ENCODE measurements at places on chromosomes 16 and 17.
A peak's percentile ranks its signal among the peaks of the same experiment; 100 is the strongest.

- DNase-seq, result no peak
Observed at GRCh38 chr16:31084584-31085302, 4.0 kb downstream of the PRSS53 start.

GRCh38 chr16:84119368-84119767 lies 2.6 kb upstream of the MBTPS1 start:
- DNase-seq, result no peak

DNA sequence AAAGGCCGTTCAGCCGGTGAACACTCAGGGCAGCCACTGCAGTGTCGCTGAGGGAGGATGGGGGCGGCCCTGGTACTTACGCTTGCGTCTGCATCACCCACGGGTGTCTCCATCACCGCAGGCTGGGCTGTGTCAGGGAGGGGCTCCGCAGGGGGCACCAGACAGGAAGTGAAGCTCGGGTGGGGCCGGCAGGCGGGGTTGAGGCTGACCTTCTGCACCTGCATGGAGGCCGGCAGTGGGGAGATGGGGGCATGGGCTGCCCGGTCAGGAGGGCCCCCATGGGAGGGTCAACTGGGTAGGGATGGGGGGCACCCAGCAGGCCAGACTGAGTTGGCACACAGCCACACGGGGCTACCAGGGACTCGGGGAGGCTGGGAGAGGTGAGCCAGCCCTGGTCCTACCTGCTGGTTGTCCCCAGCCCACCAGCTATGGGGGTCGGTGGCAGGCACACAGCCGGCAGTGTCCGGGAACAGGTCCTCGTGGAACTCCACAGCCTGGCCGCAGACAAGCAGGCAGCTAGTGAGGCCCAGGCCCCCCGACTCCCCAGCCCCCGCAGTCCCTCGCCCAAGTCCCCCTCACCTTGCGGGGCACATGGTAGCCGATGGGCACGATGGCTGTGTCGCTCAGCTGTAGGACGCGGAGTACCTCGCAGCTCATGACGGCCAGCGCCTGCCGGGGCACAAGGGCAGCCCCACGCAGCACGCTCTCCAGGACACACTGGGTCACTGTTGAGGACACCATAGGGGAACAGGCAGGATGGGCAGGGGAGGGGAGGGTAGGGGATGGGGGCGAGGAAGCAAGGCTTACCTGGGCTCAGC lies 7.2 kb upstream of the VASN start:
- DNase-seq, result no peak

DNA sequence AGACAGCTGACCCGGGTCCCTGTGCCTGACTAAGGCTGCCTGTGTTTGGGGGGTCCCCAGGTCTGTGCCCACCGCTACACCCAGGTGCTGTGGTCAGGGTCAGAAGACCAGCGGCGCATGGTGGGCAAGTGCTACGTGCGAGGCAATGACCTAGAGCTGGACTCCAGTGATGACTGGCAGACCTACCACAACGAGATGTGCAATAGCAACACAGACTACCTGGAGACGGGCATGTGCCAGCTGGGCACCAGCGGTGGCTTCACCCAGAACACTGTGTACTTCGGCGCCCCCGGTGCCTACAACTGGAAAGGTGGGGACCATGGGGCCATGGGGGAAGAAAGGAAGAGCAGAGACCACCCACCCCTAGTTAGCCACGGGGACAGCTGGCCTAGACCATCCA lies 12.1 kb downstream of the ITGA3 start:
- DNase-seq, result no peak

- DNase-seq, result no peak
Observed at GRCh38 chr17:34988644-34989043, 8.3 kb downstream of the LIG3 start.

DNA sequence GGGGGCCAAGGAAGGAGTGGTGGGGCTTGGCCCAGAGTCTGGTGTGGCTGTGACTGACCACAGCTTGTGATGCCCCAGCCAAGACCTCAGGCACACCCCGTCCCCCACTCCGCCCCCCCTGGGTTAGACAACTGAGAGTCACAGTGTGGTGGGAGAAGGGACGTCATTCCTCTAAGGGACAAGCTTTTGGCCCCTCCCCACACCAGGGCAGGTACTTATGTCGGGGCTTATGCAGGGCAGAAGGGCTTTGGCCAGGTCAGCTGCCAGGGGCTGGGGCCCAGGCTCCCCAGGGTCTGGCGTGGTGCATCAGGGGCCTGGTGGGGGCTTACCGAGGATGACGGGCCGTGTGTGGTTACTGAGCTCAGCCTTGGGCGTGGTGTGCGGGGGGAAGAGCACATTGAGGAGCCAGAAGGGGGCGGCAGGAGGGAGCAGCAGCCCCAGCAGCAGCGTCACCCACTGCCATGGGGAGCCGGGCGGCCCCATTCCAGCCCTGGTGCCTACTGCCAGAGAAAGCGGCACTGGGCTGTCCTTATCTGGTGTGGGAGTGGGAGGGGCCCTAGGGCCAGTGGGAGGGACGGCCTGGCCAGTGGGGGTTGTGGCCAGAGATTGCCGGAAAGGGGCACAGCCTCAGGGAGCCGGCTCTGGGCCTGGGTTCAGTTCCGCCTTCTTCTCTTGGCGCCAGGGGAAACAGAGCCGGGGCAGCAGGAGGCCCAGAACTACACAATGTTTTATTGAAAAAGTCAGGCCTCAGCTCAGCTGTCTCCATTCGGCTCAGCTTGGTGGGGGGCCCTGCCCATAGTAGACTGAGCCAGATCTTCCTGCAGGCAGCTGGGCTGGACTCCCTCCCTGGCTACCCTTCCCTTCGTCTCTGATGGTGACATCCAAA lies at the start of gene LCAT:
LCAT (minus strand) TSS at position 502 of the 886 bp plus-strand sequence; CDS start at position 483, 19 bp downstream.
- no peak for DNase-seq

DNA sequence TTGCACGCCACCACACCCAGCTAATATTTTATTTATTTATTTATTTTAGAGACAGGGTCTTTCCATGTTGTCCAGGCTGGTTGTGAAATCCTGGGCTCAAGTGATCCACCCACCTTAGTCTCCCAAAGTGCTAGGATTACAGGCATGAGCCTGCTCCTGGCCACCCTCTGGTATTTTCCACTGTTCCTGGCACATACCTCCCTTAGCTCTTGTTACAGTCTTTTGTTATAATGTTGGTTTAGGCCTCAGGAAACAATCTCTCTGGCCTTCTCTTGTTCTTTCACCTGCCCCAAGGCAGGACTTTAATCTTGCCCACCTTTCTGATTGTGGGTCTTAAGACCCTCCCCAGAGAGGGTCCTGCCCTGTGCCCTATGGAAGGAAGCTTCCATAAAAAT lies 3.6 kb upstream of the CYTH1 start:
- DNase-seq, result no peak

- no peak for DNase-seq
Observed at GRCh38 chr17:41478237-41478636, 2.7 kb downstream of the KRT35 start.

GRCh38 chr17:77002103-77003045 lies 134.2 kb downstream of the MGAT5B start:
- peak; percentile 49 for DNase-seq

DNA sequence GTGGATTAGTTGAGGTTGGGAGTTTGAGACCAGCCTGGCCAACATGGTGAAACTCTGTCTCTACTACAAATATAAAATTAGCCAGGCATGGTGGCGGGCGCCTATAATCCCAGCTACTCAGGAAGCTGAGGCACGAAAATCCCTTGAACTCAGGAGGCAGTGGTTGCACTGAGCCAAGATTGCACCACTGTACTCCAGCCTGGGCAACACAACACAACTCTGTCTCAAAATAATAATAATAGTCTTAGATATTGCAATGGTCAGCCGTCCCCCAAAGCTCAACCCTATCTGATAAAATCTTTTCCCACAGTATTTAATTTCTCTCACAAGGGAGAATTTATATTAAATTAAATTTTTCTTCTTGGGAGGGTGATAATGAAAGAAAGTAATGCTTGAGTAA lies 169.6 kb downstream of the XYLT1 start:
- DNase-seq, result no peak

DNA sequence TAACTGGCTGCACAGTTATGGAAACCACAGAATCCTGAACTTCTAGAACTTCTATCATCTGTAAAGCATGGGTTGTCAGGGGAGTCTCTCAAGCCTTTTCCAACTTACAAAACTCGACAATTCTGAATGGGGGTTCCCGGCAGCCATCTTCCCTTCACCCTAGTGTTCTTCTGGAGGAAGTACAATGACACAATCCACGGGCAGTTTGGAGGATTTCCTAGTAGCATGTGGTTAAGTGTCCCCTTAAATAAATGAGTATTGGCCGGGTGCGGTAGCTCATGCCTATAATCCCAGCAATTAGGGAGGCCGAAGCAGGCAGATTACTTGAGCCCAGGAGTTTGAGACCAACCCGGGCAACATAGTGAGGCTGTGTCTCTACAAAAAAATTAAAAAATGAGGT lies 2.1 kb downstream of the SLC16A6 start:
- DNase-seq, result no peak

- no peak for DNase-seq
Observed at GRCh38 chr17:77308861-77309726, 168.3 kb downstream of the SEC14L1 start.

- no peak for DNase-seq
Observed at GRCh38 chr17:14762736-14763479, 462.0 kb downstream of the HS3ST3B1 start.

DNA sequence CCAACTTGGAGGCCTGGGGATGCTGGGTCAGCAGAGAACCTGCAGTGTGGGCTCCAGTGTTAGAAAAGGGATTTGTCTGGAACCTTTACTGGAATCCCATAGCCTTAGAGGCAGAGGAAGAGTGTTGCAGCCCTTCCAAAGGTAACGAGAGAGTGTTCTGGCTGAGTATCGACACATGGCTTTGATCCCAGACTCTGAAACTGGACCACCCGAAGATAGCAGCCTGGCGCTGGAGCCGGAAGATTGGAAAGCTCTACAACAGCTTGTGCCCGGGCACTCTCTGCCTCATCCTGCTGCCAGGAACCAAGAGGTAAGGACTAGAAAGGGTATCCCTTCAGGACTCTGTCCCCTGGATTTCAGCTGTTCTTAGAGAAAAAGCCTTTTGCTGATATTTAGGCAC lies 39.7 kb downstream of the REXO5 start:
- DNase-seq, result no peak

DNA sequence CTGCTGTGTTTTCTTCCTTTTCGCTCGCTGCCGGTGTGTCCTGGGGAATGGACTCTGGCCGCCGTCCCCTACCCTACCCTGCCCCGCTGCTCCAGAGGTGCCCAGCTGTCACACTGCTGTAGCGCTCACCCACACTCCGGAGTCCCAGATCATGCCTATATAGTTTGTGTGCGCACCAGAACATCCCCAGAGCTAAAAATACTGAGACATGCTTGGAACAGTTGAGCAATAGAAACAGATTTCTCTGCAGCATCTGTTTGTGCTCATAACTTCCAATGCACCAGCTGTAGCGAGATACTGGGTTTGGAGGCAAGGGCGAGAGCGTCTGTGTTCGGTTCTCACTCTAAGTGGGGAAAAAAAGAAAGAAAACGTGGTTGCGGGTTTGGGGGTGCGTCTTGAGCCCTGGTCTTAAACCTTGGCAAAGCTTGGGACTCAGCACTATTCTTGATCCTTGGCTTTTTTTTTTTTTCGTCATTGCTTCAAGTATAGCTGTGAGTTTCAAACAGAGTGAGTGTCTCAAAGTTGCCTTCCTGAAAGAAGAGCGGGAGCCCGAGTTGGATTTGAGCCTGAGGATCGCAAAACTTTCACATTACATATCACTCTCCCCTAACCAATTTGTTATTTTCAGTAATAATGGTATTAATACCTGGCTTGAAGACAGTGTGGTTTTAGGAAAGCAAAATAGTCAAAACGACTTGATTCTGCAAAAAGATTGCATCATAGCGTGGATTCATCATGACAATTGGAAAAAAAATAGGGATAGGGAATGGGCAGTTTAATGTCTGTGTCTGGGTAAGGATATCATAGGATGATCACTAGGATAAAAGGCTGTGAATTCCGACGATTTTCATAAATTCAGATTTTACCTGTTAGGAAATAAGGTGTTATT lies 621 bp downstream of the KCNJ2 start:
- DNase-seq, result no peak

DNA sequence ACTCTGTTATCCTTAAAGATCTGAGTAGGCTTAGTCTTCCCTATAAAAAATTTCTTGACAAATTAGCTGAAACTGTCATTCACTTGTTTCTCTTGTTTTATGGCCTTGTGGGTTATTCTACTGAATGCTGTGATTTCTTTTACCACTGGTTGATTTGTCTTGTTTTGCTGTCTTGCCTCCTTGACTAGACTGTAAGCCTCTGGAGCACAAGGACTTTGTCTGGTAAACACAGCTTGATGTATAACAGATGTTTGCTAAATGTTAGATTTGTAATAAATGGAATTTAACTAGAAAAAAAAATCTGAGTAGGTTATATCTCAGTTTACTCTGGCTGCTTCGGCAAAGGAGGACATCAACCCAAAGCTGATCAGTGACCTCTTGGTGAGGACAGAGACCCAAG lies 21.6 kb downstream of the VAC14 start:
- DNase-seq, result no peak

GRCh38 chr16:29790949-29791844 lies 646 bp downstream of the KIF22 start:
- no peak for DNase-seq

DNA sequence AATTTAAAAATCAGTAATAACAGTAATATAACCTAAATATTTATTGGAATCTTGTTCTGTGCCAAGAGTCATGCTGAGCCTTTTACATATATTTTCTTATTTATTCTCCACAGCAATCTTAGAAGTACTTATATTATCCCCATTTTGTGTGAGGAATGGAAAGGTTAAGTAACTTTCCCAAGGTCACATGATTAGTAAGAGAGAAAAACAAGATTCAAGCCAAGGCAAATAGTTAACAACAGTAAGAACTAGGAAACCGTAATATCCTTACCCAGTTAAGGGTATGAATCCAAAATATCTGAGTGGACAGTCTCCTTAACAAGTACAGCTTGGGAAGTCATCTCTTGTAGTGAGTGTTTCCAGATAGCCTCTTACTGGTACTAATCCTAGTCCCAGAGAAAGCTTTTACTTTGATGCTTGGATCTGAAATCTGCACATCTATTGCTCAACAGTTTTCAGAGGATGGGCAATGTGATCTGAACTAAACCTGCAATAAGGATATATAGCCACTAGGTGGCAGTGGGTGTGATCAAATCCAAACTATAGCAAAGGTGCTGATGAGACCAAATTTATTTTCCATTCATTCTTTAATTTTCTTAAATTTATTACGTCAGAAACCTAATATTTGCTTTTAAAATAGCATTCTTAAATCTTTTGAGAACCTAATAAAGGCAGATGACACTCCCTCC lies 23.3 kb downstream of the SHISA6 start:
- no peak for DNase-seq

- peak; percentile 94 for DNase-seq
Observed at GRCh38 chr17:35242158-35242804, 591 bp upstream of the SLFN5 start.

GRCh38 chr16:50835358-50836060 lies 93.6 kb downstream of the CYLD start:
- no peak for DNase-seq

- no peak for DNase-seq
Observed at GRCh38 chr16:35146031-35146710, 1686.8 kb downstream of the TP53TG3F start.

- no peak for DNase-seq
Observed at GRCh38 chr17:384622-385177, 32.1 kb upstream of the RPH3AL start.
